Stimulated activated CD4-positive, alpha-beta T cell treated with anti-CD3 and anti-CD28 coated beads, Interleukin-2, amount 100 ng/mL, for 4 hours (primary cell): ENCODE measurements at places on chromosomes 3 and 15.

DNA sequence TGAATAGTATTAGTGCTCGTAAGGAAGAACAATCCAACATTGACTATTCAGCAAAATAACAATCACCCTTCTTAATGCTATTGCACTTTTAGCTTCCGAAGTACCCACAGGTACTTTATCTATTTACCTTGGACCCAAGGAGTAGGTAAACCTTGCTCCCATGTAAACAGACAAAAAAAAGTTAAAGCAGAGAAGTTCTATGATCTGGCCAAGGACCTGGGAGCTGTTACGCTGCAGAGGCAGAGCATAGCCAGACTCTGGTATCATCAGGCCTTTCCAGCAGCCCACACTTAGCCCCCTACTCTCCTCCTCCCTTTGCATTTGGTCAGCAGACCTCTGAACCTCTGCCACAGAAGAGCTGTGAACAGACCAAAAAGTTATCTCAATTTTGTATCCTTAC is 130.3 kb upstream of the TPM1 start:
- no peak for DNase-seq

DNA sequence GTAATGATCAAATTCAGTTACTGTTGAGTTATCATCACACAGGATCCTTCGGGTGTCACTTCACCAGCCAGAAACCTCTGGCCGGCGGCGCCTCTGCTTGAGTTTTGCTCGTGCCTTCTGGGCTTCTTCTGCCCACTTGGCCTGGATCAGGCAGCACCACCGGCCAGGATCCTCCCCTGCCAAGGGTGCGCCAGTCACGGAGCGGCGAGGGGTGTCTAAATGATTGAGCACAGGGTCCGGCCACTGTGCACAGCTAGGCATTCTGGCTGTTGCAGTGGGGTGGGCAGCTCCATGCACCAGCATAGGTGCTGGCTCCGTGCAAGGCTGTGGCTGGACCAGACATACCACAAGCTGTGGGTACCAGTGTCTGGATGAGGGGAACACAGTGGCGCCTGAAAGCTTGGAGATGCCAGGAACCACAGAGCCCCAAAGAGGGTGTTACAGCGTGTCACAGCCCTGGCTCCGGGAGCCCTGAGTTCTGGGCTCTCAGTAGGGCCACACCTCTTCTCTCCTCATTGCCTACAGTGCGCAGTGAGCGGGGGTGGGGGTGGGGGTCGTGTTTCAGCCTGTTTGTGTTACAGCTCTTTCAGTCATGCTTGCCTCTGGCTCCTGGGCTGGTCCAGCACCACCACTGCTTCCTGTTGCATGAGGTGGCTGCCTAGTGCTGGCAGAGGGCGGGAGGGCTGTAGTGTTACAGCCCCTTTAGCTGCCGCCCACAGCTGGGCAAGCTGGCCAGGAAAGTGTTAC is 169.4 kb downstream of the FNDC3B start:
- no peak for DNase-seq

- no peak for DNase-seq
These were observed 35.6 kb upstream of the FLNB start for GRCh38 chr3:57972531-57973111.

DNA sequence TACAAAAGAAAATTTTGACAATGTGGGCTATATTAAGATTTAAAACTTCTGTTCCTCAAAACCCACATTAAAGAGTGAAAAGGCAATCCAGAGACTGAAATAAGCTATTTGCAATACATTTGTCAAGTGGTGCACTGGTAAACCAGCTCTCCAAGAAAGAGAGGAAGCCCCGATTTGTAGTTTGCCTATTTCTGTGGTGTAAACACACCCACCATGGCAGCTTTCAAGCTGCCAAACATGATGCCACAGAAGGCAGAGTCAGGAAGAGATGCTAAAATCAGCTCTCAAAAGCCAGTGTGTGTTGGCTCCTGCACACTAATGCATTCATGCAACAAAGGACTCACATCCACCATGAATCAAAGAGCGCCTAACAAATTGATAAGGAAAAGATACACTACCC is 17.5 kb downstream of the RFTN1 start:
- no peak for DNase-seq

GRCh38 chr3:38453075-38453912 is at the start of gene ACVR2B:
Gene ACVR2B, plus strand, starts transcription at chr3:38453890. Its CDS starts 433 bp downstream, at chr3:38454323.
- peak; percentile 66 for DNase-seq

DNA sequence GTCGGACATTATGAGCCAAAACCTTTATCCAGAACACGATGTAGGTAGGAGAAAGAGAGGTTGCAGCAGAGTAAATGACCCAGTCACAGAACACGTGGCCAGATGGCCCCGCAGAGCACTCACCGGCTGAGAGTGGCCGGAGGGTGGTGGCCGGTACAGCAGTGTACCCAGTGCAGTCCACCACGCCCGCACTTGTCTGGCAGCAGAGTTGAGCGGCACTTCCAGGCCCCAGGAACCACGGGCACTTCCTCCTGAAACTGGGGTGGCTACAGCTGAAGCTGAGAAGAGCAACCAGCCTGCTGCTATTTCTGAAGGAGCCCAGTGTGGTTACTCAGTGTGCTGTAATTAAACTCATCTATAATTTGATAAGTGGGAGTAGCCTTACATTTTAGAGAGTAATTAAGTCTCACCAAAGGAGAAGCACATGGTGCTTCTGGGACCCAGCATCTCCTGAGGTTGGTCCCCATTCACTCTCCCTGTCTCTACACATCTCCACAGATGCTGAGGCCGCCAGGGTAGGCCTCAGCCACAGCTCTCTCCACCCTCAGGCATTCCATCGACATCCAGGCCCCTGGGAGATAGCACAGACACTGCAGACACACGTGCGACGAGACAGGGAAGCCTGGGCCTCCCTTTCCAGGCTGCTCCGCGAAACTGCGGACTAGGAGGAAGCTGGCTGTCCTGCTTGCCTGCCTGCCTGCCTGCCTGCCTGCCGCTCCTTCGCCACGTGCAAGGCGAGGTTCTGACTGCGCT is 49.8 kb downstream of the BDH1 start:
- no peak for DNase-seq

DNA sequence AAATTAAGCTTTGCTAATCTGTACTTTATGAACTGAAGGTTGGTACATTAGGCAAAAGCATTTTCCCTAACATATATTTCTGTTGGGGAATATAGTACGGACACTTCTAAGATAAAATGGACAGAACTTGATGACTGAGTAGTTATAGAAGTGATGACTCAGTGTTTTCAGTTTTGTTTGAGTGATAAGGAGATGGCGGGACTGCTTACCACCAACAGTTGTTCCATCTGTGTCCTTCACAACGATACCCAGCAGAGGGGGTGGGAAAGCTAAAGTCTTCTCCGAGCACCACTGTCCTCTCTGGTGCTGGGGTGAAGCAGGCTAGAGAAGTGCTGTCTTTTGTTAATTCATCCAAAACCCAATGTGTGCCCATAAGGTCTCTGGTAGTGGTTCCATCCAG is 195.8 kb downstream of the CD47 start:
- DNase-seq: no peak

DNA sequence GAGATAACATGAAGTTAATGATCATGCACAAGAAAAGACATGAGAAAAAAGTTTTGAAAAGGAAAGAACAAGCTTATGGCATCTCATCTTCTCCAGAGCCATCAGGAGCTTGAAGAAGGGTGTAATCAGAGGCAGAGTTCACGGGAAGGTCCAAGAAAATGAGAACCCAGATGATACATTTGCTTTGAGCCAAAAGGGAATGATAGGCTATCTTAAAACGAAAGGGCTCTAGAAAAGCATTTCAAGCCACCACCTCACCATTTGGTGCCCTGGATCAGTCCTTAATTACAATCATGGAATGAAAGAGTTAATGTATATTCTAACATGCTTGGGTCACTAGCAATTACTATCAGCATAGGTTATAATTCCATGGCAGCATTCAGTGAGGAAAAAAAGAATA is 781.8 kb downstream of the ROBO1 start:
- DNase-seq: no peak

DNA sequence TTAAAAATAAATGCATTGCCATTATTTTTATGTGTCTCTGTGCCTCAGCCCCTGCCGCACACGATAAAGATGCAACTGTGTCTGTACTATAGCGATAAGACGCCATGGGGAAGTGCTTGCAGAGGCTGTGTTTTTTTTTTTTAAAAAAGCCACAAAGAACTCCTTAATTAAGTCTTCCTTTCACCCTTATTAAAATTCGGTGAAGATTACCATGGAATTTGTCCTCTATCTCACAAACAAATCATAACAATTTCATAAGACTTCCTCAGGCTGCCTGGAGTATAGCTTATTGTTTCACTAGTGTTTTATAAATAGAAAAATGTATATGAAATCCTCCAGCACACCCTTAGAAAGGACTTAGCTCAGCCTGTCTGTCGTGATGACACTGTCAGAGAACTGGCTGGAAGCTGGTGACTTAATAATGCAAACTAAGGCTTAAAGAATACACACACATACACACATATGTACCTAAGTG is 374.8 kb upstream of the SLCO3A1 start:
- DNase-seq: no peak

- DNase-seq: no peak
These were observed 212.5 kb downstream of the CADPS start for GRCh38 chr3:62662677-62663076.

DNA sequence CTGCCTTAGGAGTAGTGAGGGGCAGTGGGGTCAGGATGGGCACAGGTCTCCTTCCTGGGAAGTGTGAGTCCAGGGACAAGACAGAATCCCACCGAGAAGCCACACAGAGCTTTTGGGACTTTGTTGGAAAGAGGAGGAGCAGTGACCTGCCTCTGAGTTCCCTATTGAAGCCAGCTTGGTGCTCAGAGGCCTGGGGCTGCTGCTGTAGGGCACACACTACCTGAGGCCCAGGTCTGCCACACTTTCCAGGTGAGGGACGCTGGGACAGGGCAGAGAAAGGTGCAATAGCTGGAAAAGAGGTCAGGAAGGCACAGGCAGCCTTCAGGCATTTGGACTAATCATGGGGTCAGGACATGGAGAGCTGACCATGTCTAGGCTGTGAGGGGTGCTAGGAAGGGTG is 67.7 kb downstream of the SCN5A start:
- DNase-seq: no peak
